ENCODE measurements at places on chromosomes 3 and 15. TPM values are rescaled to one million over a fixed set of nuclear protein-coding genes. Genes with fewer than 3 reads are reported as not detected.

PAQR5 gene
- 9.8 TPM for total RNA-seq

TMIE gene
- total RNA-seq = 0.51 TPM

BSN gene
- under 0.01 TPM for total RNA-seq

RAD51 gene
- 0.77 TPM for total RNA-seq

SENP8 gene
- total RNA-seq = 2.6 TPM

PLA2G4F gene
- total RNA-seq = not detected

MYZAP gene
- total RNA-seq = not detected

CKMT1A gene
- not detected for total RNA-seq

TMEM40 gene
- total RNA-seq = not detected

VILL gene
- 6.7 TPM for total RNA-seq

CA12 gene
- total RNA-seq = 48.4 TPM

ZNF774 gene
- total RNA-seq = 1.3 TPM

ZNF620 gene
- 1.3 TPM for total RNA-seq

BNC1 gene
- 7.7 TPM for total RNA-seq

GABRR3 gene
- total RNA-seq = not detected

EPHB3 gene
- total RNA-seq = 3.9 TPM

MKRN2OS gene
- not detected for total RNA-seq

SRPRB gene
- 63.1 TPM for total RNA-seq

CPN2 gene
- not detected for total RNA-seq

CLDN16 gene
- total RNA-seq = under 0.01 TPM

GP5 gene
- 0.17 TPM for total RNA-seq

C2CD4B gene
- total RNA-seq = not detected

CKMT1B gene
- not detected for total RNA-seq

UBE3A gene
- total RNA-seq = 67.8 TPM

SEMA7A gene
- total RNA-seq = 2.3 TPM

CCR9 gene
- not detected for total RNA-seq

HTR3E gene
- not detected for total RNA-seq
